ENCODE measurements at places on chromosomes 7 and 10.

DNA sequence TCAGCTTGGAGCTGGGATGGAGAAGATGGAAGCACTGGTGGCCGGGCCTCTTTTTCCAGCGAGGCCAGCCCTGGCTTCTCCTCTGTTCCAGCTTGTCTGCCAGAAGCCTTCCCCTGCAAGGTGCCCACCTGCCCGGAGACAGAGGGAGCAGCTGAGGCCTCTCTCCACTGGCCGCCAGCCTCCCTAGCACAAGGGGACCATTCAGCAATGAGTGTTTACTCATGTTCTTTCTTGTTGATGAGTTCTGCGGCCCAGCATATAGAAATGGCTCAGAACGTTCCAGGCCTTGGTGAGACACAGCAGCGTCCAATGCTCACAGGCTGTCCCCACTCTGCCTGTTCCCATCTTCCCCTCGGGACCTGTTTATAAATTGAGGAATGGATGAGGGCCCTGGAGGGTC is 47.3 kb downstream of the CHST3 start:
- DNase-seq, result no peak

GRCh38 chr10:90308223-90308622 is 549.6 kb downstream of the HTR7 start:
- peak; percentile 29 for DNase-seq

- no peak for DNase-seq
Measured at GRCh38 chr10:80200259-80200658, 5.1 kb downstream of the ANXA11 start.

- DNase-seq, result peak; percentile 19
Measured at GRCh38 chr7:6227294-6227846, 45.1 kb downstream of the CYTH3 start.

- DNase-seq, result no peak
Measured at GRCh38 chr7:767941-768731, 41.1 kb upstream of the PRKAR1B start.

GRCh38 chr7:12494687-12495024 is 75.9 kb upstream of the SCIN start:
- no peak for DNase-seq

GRCh38 chr7:100867040-100867775 is at the start of gene TRIP6:
TSS of gene TRIP6 (plus strand) at chr7:100867387. CDS start at chr7:100867498, 111 bp downstream.
- peak; percentile 97 for DNase-seq

DNA sequence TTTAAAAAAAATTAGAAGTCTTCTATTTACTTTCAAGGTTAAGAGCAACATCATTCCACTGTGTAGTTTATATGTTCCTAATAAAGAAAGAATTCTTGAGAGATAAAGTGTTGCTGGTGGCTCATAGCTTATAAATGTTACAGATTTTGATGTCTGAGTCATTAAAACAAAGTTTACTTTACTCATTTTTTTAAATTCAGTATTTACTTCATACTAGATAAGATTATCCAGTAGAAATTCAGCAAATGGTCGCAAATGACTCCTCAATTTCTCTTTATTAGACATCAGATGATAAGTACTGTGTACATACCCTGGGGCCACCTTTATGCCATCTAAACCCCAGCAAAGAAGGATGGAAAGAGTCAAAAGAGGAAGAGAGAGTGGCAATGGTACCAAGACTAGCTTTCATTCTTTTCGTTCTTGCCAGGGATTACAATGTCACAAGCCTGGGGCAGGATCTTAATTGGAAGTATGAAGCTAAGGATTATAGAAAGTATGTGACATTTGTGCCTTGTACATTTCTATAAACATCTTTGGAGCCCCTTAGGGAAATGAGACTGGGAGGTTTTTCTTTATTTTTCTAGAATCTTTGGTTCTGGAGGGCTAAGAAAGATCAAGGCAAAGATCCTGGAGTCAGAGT is 206.1 kb downstream of the CHRM2 start:
- DNase-seq, result no peak

Data from astrocyte of the hippocampus (primary cell).